ENCODE measurements at places on chromosomes 1 and 21. TPM values are rescaled to one million over a fixed set of nuclear protein-coding genes. Genes with fewer than 3 reads are reported as not detected.

DNA sequence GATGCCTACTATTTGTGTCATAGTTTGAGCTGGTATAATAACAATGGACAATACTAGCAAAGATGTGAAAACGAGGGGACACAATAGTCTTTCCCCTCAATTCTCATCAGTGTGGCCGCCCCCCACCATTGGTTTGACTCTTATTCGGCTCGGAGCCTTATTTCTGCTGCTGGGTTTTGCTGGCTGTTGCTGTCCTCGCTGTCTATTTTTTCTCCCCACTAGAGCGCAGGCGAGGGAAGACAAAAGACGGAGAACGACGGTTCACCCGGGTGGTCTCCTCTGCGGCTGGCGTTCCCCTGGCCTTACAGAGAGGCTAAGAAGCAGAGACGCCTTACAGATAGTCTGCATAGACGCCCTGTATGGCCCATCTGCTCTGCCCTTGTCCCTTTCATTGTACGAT lies 19.4 kb downstream of the CLIC6 start:
- DNase-seq = no peak

- no peak for DNase-seq
Observed at GRCh38 chr1:95733031-95733430, 499.0 kb downstream of the RWDD3 start.

DNA sequence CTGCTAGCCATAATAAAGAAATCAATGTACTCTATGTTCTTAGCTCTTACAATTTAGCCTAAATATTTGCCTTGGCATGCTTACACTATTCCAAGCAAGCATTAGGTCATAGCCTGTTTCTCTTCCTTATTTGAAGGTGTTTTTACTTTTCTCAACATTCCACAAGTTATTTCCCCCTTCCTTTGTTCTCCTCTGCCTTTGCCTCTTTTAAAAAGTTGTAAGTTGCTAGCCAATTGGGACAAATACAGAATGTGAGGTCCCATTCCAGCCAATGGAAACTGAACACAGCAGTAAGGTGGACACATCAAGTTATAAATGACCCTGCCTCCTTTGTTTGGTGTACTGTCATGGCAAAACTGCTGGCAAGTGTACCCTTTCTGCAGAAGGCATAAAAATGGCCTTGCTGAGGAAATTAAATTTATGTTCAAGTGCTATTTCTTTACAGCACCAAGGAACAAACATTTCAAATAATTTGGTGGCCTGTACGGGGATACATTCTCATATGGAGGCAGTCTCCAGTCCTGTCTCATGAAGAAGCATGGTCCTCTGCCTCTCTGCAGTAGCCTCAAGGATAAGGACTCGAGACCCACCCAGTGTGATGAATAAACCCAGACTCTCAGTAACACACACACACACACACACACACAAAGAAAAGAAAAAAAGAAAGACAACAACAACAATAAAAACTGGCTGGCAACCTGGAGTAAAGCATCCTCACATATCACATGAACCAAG lies 28.8 kb upstream of the FMO1 start:
- DNase-seq = peak; percentile 14

The MIXL1 gene
- total RNA-seq = not detected

The L1TD1 gene
- total RNA-seq = under 0.01 TPM

DNA sequence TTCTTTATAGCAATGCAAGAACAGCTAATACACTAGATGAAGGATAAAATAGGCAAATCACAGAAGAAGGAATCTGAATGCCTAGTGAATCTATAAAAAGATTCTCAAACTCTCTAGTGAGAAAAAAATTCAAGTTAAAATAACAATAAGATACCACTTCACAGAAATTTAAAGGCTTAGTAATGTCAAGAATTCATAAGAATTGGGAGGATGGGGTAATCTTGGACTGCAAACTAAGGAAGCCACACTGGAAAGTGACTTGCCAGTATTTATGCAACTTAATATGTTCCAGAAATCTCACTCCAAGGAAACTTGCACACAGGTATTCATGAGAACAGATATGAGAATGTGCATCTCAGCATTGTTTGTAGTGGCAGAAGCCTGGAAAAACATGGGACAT lies 38.9 kb upstream of the PRRC2C start:
- DNase-seq = no peak

DNA sequence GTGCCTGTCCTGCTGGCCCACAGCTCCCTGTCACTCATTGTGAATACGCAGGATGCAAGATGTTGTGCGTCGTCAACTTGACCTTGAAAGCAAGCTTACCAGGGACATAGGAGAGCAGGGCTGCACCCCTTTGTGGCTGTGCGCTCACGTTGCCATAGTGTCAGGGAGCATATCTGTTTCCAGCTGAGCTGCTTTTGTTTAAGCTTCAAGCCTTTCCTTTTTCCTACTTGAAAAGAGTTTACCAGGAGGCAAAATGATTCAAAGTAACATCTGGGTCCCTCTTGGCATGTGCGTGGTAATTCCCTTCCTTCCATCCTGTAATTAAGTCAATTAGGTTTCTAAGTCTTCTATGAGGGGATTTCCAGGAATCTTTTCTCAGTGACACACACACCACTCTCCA lies 537.1 kb downstream of the AJAP1 start:
- DNase-seq = no peak

The SPRR1B gene
- total RNA-seq = not detected

DNA sequence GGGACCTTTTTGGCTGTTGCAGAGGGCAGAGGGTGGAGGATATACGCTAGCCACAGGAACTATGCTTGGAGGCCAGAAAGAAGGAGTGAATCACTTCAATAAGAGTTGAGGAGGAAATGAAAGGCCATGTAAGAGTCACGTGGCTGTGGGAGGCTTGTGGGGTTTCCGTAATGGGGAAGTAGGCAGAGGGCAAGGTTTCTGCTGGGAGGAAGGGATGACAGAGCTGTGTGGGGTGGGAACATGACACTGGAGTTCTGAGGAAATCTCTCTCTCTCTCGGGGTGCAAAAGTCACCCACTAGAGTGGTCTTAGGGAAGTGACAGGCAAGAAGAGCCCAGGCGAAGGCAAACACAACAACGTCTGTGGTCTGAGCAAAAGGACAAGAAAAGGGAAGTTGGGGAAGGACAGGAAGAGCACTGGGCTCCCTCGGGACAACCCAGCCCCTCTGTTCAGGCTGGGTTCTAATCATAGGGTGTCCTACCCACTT lies 3.9 kb upstream of the CD1C start:
- DNase-seq = no peak

The TINAGL1 gene
- total RNA-seq = 60.5 TPM

GRCh38 chr1:12369258-12369657 lies 139.4 kb downstream of the VPS13D start:
- DNase-seq = no peak

The GPR37L1 gene
- total RNA-seq = under 0.01 TPM

- DNase-seq = no peak
Observed at GRCh38 chr1:104768466-104768865, 1018.8 kb downstream of the AMY1C start.

GRCh38 chr1:32020339-32020738 lies 6.7 kb downstream of the KHDRBS1 start:
- DNase-seq = no peak

DNA sequence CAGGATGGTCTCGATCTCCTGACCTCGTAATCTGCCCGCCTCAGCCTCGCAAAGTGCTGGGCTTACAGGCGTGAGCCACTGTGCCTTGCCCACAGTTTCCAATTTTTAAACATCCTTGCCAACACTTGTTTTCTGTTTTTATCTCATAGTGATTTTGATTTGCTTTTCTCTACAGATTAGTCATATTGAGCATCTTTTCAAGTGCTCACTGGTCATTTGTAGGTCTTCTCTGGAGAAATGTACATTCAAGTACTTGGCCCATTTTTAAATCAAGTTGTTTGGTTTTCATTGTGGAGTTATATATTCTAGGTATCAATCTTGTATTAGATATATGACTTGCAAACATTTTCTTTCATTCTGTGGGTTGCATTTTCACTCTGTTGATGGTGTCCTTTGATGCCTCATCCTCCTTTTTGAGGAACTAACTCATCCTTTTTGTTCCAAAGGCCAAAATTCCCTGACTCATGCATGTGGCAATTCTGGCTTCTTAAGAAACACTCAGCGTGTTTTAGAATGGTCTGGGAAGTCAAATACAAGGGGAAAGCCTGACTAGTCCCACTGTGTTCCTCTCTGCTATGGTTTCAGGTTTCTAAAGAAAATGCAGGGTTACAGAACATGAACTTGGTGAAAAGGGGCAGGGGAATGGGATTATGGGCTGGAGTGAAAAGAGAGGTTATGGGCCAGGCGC lies 37.3 kb downstream of the PTAFR start:
- DNase-seq = peak; percentile 63
